CD4-positive, alpha-beta T cell treated with Interleukin-2 at 100 ng/mL for 4 hours (primary cell): ENCODE measurements at places on chromosomes 12 and 14.

- no peak for DNase-seq
Measured at GRCh38 chr12:93638954-93639353, 38.2 kb upstream of the CRADD start.

DNA sequence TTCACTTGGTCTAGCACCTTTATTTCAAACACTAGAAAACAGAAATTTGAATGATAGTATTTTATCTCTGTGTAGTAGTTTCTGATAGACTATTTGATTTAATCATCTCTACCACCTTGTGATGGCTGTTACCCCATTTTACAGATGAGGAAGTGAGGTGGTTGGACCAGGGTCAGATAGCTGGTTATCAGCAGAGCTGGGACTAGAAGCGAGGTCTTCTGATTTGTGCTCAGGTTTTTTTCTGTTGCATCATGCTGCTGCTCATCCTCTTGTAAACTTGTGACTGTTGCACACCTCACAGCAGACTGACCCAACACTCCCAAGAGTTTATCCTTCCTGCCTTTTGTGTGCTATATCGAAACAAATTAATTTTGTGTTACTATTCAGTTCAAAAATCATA is 10.1 kb upstream of the MANSC4 start:
- no peak for DNase-seq

- no peak for DNase-seq
Measured at GRCh38 chr14:102914474-102915291, 7.8 kb upstream of the AMN start.

- DNase-seq = no peak
Measured at GRCh38 chr12:4369548-4369947, 10.0 kb downstream of the FGF23 start.

- DNase-seq = no peak
Measured at GRCh38 chr14:84217066-84217465, 1312.9 kb upstream of the FLRT2 start.

DNA sequence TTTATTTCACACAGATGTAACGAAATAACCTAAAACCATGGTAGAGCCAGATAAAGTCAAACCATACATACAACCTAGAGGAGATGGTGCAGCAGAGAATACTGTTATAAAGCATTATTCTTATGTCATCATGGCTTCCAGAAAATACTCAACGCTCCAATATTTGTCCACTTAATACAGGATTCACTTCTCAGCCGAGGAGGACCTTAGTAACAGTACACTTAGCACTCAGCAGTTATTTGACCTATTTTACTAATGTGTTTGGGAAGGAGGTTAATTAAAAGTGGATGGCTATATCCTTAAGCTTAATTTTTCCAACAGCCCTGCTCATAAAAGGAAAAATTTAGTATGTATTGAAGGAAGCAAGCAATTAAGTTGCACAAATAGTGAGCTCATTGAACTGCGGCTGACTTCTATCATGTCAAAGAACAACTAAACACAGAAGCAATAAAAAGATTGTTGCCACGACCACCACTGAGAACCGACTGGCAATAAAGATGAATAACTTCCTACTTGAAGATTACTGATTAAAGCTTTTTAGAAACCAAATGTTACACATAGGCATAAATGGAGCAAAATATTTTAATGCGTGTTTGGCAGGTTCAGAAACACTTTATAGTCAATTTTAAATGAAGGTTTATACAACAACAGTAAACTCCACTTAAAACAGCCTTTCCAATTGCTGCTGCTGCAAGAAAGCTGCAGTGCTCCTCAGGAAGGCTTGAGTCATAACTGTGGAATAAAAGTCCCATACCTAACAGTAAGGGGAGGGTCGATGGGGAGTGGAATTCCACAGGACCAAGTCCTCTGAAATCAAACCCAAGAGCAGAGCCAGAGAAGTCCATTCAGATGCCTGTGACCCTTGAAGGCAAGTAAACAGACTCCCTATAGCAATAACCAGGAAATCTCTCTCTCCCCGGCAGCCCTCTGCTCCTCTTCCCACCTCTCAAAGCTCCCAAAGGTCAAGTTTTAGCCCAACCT is 218.9 kb upstream of the CDKN3 start:
- DNase-seq = no peak

DNA sequence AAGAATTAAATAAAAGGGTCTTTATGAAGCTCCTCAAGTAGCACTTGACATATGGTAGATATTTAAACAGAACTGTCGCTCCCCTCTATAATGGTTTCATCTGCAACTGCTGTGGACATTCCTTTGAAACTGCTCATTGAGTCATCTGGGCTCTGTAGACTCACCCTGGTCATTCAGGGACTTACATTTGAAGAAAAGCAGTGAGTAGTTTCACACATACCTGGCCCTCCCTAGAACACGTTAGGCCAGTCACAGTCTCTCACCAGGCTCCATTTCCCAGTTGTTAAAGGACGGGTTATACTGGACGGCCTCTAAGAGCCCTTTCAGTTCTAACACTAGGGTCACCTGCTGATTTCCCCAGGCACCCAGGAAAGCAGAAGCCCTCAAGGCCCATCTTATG is 217.0 kb downstream of the BCL11B start:
- DNase-seq = no peak

DNA sequence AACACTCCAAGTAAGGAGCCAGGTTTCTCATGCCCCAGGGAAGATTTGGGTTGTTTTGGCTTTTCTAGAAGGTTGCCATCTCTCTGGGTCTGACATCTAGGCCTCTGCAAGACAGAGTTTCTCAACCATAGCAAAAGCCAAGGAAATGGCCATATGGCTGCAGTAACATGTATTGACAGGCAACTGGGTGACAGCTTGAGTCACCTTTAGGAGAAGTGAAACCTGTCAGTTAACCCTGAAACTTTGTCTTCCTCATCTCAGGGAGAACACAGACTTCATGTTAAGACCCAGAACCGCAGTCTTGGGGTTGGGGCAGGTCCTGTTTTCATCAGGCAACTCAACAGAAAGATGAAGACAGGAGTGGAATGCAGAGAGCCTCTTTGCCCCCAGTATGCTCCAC is 46.0 kb upstream of the PLBD1 start:
- DNase-seq = no peak

GRCh38 chr12:55823419-55823818 is 5.6 kb downstream of the ORMDL2 start:
- no peak for DNase-seq

GRCh38 chr12:78315028-78315427 is 484.3 kb downstream of the NAV3 start:
- no peak for DNase-seq

- no peak for DNase-seq
Measured at GRCh38 chr12:76029982-76030340, 1.6 kb downstream of the PHLDA1 start.

GRCh38 chr14:71410578-71411284 is 503.5 kb downstream of the PCNX1 start:
- no peak for DNase-seq

DNA sequence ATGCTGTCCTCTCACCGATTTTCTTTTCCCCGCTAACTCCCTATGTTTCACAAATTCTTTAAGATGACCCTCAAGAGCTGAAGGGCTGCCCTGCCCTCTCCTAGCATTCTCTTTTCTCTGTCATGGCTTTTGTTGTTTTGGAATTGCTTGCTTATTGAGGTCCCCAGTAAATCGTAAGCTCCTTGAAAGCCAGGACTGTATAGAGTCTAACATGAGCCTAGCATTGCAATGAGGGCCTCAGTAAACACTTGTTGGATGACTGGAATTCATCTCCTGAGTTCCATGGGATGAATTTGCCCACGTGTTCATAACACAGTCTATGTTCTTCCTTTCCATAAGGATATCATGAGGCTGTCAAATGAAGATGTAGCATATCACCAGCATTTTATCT is 92.2 kb downstream of the APAF1 start:
- no peak for DNase-seq

- DNase-seq = no peak
Measured at GRCh38 chr14:46499521-46499920, 152.1 kb downstream of the RPL10L start.

GRCh38 chr12:39830171-39830570 is 210.6 kb upstream of the ABCD2 start:
- DNase-seq = no peak

DNA sequence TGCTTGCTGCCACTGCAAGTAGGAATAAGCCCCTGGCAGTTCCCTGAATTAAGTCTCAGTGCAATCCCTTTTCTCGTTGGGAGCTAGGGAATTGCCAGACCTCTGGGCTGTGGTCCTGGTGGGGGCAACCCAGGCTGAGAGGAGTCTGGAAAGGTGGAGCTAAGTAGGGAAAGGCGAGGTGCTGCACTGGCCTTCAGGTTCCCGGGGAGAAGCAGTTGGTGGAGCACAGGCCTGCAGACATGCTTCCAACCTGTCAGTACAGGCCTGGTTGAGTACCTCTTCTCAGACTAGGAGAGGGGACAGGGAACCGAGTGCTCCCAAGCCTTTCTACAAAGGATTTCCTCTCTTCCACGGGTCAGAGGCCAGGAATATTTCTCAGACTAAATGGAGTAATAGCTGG is 1.5 kb downstream of the NRIP2 start:
- DNase-seq = no peak
